ENCODE measurements at places on chromosomes 13 and 19. TPM values are rescaled to one million over a fixed set of nuclear protein-coding genes. Genes with fewer than 3 reads are reported as not detected.

DNA sequence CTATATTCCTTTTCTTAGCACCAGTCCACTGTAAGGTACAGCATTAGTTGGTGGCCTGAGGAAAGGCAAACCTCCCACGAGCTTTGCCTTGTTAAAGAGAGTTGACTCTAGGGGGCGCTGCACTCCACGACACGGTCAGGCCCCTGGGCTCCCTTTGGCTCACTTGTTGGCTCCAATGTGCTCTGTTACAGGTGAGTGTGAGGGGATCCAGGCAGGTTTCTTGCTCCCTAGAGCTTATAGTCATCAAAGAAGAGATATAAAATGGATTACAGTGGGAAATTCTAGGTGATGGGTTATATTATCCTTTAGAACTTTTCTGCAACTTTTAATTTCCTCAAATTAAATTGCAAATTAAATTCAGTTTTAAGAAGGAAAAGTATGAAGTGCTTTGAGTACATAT is 3.7 kb downstream of the WDR87 start:
- DNase-seq, result peak; percentile 80

GRCh38 chr13:33168321-33168960 is 117.1 kb downstream of the STARD13 start:
- DNase-seq, result no peak

DNA sequence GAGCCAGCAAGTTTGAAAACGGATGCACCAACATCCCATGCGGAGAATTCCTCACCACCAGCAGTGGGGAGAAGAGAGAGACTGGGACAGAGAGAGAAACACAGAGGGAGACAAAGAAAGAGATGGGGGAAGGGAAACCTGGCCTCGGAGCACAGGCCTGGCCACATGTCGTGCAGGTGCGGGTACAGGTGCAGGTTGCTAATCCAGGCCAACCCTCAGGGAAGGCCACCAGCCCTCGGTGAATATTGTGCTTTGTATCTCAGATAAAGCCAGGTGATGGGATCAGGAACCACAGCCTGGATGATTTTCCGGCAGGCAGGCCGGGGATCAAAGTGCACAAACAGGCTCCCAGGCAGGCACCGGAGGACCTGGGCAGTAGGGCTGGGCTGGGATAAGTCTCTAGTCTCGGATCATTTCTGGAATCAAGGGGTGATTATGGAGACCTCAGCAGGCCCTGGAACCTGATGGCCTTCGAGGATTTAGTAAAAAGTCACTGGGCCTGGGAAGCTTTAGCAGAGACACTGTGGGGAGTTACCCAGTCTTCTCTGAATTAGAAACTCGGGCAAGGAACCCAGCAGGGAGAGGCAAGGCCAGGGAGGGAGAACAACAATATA is 3.7 kb downstream of the GAS6 start:
- DNase-seq, result no peak

DNA sequence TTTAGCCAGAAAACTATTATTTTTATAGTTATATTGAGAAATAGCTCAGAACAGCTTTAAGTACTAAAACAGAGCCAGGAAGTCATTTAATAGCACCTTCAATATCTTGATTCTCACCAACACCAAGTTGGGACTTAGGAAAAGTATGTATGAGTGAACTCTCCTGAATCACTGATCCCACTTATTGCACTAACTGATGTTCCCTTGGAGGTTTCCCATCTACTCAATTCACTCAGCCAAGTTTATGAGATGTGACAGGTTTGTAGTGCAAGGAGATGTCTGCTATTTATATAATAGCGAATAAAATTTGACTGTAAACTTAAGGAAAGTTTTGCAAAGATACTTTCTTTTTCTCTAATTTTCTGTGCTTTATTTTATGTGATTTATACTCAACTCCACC is 1147.6 kb upstream of the PCDH20 start:
- no peak for DNase-seq

GRCh38 chr13:73055813-73056564 is 2.8 kb upstream of the KLF5 start:
- DNase-seq, result no peak

GRCh38 chr13:26348966-26349365 is 95.0 kb downstream of the CDK8 start:
- no peak for DNase-seq

Gene TMEM255B
- polyA plus RNA-seq, result 8.6 TPM

Gene SPTBN4
- polyA plus RNA-seq, result 0.13 TPM
